ENCODE measurements at places on chromosomes 4 and X.

- DNase-seq: no peak
These were observed 44.4 kb downstream of the LRBA start for GRCh38 chr4:150970685-150971151.

DNA sequence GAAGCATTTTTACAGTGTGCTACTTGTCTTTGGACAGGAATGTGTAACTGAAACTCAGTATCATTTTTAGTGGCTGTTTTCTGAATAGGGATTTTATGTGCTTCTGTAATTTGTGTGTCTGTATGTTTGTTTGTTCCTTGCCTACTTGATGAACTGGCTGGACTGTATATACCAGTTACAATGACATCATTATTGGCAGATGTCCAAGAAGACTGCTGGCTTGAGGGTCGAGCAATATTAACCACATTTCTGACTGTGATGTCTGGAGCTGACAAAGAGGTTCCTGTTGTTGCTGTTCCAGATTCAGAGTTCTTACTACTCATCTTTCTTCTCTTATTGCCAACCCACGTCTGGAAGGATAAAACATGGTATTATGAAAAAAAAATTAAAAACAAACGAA is 33.0 kb downstream of the HDX start:
- DNase-seq: no peak

DNA sequence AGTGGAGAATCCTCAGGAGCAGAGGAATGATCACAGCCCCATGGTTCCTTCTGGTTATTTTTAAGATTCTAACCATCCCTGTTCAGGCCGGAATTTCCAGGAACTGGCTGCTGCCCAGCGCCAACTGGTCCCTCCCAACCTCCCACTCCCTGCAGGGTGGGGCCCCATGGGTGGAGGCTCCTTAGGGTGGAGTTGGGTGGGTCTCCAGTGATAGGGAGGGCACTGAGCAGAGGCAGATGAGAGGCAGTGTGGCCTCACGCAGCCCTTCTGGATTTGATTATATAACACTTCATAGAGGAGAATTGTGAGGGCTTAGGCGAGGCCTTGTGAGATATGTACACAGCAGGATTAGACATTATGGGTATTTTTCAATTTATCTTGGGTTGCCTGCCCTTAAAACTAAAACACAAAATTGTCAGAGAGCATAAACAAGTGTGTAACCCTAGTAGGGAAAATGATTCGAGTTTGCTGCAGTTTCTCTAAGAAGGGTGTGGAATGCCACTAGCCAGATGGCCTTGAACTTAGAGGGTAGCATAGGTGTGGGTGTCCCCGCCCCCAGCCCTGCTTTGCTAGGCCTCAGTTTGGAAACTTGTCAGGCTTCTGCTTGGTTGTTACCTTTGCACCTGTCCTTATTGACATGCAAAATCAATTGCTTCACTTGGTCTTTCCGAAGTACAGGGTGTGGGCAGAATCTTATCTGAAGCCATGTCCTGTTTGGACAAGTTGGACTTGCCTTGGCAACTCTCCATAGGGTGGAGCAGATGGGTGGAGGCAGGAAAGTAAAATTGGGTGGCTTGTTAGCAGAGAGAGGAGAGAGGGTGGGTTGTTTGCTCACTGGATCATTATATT is 9.4 kb downstream of the KLF3 start:
- no peak for DNase-seq

- DNase-seq: no peak
These were observed 21.1 kb upstream of the WDR17 start for GRCh38 chr4:176044589-176044951.

GRCh38 chr4:24923550-24923949 is 10.7 kb upstream of the CCDC149 start:
- DNase-seq: no peak

DNA sequence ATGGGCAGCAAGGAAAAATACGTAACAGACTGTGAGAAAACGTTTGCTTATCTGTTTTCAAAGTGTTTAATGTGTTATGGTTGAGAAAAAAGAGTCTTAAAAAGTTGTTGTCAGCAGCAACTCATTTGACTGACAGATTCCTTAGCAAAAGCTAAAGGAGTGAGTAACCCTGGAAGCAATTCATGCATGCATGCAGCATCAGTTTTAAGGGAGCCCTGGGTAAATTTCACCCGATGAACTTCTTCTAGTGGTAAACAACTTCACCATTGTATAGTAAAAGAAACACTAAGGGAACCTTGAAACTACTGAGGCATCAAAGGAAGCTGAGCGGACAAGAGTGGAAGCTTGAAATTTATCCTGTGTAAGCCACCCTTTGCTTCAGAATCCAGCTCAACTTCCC is 583.2 kb upstream of the INTU start:
- no peak for DNase-seq

DNA sequence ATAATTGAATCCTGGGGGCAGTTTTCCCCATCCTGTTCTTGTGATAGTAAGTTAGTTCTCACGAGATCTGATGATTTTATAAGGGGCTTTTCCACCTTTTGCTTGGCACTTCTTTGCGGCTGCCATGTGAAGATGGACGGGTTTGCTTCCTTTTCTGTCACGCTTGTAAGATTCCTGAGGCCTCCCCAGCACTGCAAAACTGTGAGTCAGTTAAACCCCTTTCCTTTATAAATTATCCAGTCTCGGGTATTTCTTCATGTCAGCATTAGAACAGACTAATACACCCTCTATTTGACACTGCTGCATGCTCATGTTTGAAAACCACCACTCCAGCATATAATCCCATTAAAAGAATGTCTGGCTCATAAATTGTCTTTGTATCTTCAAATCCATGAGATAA is 264.4 kb upstream of the ITM2A start:
- DNase-seq: no peak

All from CMK (cell line).